ENCODE measurements at places on chromosomes 3 and 15. TPM values are rescaled to one million over a fixed set of nuclear protein-coding genes. Genes with fewer than 3 reads are reported as not detected.

GRCh38 chr3:100069472-100069871, 44.8 kb downstream of the FILIP1L start:
- no peak overlapping the region for H3K4me3 ChIP-seq
- no peak for DNase-seq
- H3K4me1 ChIP-seq, result peaks cover 11% of the 10 kb centered on the region
- H3K27ac ChIP-seq, result no peak overlapping the region
- no peaks in the 10 kb centered on the region for H3K36me3 ChIP-seq

HYAL3 gene
- total RNA-seq, result 2.3 TPM

GRCh38 chr3:47456984-47457383, 18.8 kb downstream of the SCAP start:
- DNase-seq, result no peak
- peaks cover 7% of the 10 kb centered on the region for H3K4me1 ChIP-seq
- no peak overlapping the region for H3K27ac ChIP-seq
- H3K27me3 ChIP-seq, result no peaks in the 10 kb centered on the region

FAM81A gene
- 0.78 TPM for total RNA-seq

LXN gene
- total RNA-seq, result 3.3 TPM

CYP1A1 gene
- total RNA-seq, result 1.6 TPM

DNA sequence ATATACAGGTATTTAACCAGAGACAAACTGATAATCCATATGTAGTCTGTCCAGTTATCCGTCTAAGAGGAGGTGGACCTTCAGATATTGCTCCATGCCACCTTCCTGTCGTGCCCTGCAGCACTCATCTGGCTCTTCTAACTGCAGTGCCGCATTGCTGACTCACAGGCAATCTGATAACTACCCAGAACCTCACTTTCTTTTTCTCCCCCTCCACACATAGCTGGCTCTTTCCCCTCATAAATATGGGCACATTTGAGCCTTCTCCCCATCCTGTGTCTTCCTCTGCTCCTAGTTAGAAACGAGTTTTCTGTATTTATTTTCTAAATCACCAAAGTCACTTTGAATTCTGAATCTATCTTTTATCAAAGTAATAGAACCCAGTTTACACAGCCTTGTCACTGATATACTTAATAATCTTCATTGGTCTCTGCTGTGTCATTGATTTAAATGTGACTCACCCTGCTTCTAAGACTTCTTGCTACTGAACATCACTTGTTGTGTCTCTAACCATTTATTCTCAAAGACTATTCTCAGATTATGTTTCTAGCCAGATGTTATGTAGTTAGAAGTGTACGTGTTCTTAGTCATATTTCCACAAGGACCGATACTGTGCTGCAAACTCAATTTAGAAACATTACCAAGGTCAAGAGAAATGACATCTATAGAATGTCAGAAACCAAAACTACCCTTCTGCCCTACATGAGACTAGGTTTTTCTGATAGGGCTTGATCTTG, 17.4 kb upstream of the KCNMB2 start:
- no peaks in the 10 kb centered on the region for H3K4me1 ChIP-seq
- DNase-seq, result peak; percentile 13
- no peaks in the 10 kb centered on the region for H3K27me3 ChIP-seq
- H3K4me3 ChIP-seq, result no peak overlapping the region
- no peaks in the 10 kb centered on the region for H3K36me3 ChIP-seq

DNA sequence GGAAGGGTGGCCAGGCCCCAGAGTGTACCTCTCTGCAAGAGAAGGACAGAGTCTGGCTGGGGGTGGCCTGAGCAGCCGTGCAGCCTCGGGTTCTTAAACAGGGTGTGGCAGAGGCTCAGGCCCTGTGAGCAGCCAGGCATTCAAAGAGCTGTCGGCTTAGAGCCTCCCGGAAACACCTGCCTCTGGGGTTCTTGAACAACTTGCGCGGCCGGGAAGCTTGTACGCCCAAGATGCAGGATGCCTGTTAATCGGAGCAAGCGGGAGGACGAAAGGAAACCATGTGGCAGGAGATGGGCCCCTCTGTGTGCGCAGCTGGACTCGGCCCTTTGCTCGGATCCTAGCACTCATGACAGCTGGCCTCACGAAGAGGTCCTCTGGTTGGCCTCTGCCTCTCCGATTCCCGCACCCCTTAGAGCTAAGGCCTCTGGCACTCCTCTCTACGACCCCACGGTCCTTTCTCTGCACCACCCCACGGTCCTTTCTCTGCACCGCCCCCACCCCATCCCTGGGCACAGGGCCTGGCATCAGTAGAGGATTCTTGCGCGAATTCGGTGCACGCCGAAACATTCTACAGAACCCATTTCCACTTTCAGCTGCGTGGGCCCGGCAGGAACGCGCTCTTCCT, 23.9 kb upstream of the TXNRD3 start:
- no peaks in the 10 kb centered on the region for H3K36me3 ChIP-seq
- no peak for DNase-seq
- H3K27ac ChIP-seq, result no peak overlapping the region
- H3K4me3 ChIP-seq, result no peak overlapping the region

IGSF11 gene
- 9.1 TPM for total RNA-seq

PLSCR2 gene
- total RNA-seq, result not detected

GRCh38 chr15:26805470-26805869, 32.6 kb upstream of the GABRB3 start:
- H3K4me3 ChIP-seq, result no peak overlapping the region
- no peak overlapping the region for H3K27ac ChIP-seq

SFMBT1 gene
- 17.6 TPM for total RNA-seq

- no peaks in the 10 kb centered on the region for H3K36me3 ChIP-seq
- no peak for DNase-seq
- no peak overlapping the region for H3K4me3 ChIP-seq
- H3K27ac ChIP-seq, result no peak overlapping the region
Measured at GRCh38 chr3:12702501-12702900, 38.6 kb upstream of the RAF1 start.

DNA sequence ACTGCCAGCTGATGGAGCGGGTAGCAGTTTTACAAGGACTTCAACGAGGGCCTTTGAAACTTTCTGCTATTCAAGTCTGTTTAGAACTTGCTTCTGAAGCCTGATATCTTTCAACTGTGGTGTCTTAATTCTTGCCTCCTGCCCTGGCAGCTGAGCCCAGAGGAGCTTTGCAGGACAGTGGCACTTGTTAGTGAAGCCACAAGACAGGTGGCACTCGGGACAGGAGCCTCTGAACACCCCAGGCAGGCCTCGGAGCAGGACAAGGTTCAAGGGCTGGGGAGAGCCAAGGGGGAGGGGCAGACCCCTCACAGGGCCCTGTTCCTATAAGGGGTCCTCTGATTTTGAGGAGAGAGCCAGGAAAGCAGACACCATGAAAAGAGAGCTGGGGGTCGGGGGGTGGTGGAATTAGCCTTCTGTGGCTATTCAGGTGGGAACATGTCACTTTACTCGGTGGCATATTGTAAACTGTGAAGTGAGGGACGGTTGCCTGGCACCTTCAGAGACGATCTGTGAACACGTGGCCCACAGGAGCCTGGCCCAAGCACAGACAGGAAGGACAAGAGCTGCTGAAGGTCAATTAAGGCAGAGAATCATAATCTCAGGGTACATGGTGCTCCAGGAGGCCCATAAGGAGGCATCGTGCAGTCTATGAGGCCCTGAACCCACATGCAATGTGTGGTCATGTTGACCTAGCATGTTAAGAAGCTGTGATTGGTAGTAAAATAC, 30.1 kb upstream of the KY start:
- H3K27ac ChIP-seq, result no peak overlapping the region
- no peaks in the 10 kb centered on the region for H3K36me3 ChIP-seq
- H3K27me3 ChIP-seq, result no peaks in the 10 kb centered on the region
- no peaks in the 10 kb centered on the region for H3K4me1 ChIP-seq
- no peak for DNase-seq

GRCh38 chr3:180855364-180855763, 57.1 kb upstream of the FXR1 start:
- H3K4me1 ChIP-seq, result no peaks in the 10 kb centered on the region
- H3K27me3 ChIP-seq, result no peaks in the 10 kb centered on the region
- no peak for DNase-seq
- H3K4me3 ChIP-seq, result no peak overlapping the region
- H3K27ac ChIP-seq, result no peak overlapping the region

DNA sequence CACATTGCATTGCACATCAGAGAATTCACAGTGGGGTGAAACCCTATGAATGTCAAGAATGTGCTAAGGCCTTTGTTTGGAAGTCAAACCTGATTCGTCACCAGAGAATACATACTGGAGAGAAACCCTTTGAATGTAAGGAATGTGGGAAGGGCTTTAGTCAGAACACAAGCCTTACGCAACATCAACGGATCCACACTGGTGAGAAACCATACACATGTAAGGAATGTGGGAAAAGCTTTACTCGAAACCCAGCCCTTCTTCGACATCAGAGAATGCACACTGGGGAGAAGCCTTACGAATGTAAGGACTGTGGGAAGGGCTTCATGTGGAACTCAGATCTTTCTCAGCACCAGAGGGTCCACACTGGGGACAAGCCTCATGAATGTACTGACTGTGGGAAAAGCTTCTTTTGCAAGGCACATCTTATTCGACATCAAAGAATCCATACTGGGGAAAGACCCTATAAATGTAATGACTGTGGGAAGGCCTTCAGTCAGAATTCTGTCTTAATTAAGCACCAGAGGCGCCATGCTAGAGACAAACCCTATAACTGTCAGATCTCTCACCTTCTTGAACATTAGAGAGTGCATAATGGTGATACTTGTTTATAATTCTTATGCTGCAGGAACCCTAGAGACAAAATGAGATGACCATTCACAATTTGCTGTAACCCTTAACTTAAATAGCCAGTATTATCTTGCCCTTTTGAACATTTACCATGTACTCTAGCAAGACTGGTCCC, 9.0 kb downstream of the ZNF662 start:
- no peak overlapping the region for H3K27ac ChIP-seq
- H3K4me1 ChIP-seq, result no peaks in the 10 kb centered on the region
- H3K27me3 ChIP-seq, result no peaks in the 10 kb centered on the region
- no peak for DNase-seq
- no peak overlapping the region for H3K4me3 ChIP-seq

FBXW12 gene
- total RNA-seq, result 23.7 TPM

All from body of pancreas (tissue), 4 donors.